Dermis blood vessel endothelial cell (primary cell): ENCODE measurements at places on chromosomes 7 and 10. TPM values are rescaled to one million over a fixed set of nuclear protein-coding genes. Genes with fewer than 3 reads are reported as not detected.

The UCN3 gene
- total RNA-seq = not detected in 2 replicates

The GLI3 gene
- 1.0 and 1.6 TPM in 2 replicates for total RNA-seq

The POM121 gene
- 5.4 and 10.2 TPM in 2 replicates for total RNA-seq

The TUBB8 gene
- total RNA-seq = 0.09 TPM in 1 of 2 replicates, not detected in the other

The TRIM56 gene
- 19.6 and 28.0 TPM in 2 replicates for total RNA-seq

The GPR146 gene
- total RNA-seq = 64.5 and 69.9 TPM in 2 replicates

The RP9 gene
- 5.8 and 8.8 TPM in 2 replicates for total RNA-seq

The HEPACAM2 gene
- not detected in 2 replicates for total RNA-seq

The C1QL3 gene
- total RNA-seq = 0.17 and 0.33 TPM in 2 replicates

The MRPL43 gene
- 50.4 and 50.6 TPM in 2 replicates for total RNA-seq

The GGCT gene
- 28.6 and 35.6 TPM in 2 replicates for total RNA-seq

The SEMA3D gene
- total RNA-seq = 3.0 and 20.4 TPM in 2 replicates

The DGKI gene
- 2.7 and 3.9 TPM in 2 replicates for total RNA-seq

The INTS1 gene
- total RNA-seq = 44.6 and 80.1 TPM in 2 replicates

The WEE2 gene
- not detected in 2 replicates for total RNA-seq

The PTN gene
- total RNA-seq = under 0.01 TPM in 1 of 2 replicates, not detected in the other

The ANXA8L1 gene
- not detected in 2 replicates for total RNA-seq

The SORCS3 gene
- under 0.01 TPM in 1 of 2 replicates, not detected in the other for total RNA-seq

The GALNT17 gene
- total RNA-seq = not detected in 2 replicates

The CUBN gene
- 6.1 and 27.5 TPM in 2 replicates for total RNA-seq
